ENCODE measurements at places on chromosomes 12 and 14.

DNA sequence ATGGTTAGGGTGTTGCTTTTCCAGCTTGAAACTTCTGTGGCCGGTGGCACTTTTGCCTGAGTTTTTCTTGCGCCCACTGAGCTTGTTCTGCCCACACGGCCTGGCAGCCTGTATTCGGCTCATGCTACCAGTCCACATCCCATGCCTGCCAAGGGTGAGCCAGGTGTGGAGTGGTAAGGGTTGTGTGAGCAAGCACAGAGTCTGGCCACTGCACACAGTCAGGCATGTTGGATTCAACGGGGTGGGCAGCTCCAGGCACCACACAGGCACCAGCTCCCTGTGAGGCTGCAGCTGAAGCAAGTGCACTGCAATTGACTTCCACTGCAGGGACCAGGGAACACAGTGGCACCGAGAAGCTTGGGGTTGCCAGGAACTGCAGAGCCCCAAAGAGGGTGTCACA, 18.8 kb upstream of the NTS start:
- no peak for DNase-seq

- no peak for DNase-seq
Observed at GRCh38 chr12:93127107-93127560, 198.0 kb upstream of the EEA1 start.

DNA sequence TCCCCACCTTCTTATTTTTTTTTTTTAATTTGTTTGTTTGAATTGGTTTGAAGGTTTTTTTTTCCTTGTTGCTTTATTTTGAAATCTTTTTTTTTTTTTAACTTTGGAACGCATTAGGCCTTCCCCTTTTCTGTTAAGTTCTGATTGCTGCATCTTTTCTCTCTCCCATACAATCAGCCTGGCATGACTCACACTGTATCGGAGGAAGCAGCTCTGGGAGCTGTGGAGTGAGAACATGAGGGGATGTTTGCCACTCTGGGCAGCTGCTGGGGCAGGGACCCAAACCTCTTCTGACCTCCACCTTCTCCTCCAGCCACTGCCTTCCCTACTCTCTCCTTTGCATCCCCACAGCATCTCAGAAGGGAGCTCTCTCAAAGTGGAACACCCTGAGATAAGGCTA, 160.3 kb upstream of the FKBP4 start:
- DNase-seq = no peak

GRCh38 chr12:70430400-70430799, 64.3 kb downstream of the KCNMB4 start:
- DNase-seq = no peak

DNA sequence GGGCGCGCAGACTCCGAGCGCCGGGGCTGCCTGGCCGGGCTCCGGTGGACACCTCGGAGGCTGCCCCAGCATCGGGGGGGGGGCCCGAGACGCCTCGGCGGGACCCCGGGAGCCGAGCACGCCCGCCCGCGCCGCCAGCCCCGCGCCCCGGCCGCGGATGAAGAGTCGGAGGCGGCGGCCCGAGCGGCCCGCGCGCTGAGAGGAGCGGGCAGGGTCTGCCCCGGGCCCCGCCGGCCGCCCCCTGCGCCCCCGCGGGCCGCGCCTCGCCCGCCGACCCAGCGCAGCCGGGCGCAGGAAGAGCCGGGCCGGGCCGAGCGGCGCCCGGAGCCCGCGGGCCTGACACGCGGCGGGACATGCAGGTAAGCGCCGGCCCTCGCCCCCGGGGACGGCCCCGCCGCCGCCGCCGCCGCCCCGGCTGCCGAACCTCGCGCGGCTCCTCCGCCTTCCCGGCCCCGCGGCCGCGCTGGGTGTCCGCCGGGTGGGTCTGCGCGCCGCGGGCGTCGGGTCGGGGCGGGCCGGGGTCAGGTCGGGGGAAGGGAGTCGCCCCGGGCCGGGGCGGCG, 63.7 kb downstream of the FBXL14 start:
- DNase-seq = no peak

GRCh38 chr12:58425481-58426392, 484.4 kb downstream of the ATP23 start:
- DNase-seq = no peak

DNA sequence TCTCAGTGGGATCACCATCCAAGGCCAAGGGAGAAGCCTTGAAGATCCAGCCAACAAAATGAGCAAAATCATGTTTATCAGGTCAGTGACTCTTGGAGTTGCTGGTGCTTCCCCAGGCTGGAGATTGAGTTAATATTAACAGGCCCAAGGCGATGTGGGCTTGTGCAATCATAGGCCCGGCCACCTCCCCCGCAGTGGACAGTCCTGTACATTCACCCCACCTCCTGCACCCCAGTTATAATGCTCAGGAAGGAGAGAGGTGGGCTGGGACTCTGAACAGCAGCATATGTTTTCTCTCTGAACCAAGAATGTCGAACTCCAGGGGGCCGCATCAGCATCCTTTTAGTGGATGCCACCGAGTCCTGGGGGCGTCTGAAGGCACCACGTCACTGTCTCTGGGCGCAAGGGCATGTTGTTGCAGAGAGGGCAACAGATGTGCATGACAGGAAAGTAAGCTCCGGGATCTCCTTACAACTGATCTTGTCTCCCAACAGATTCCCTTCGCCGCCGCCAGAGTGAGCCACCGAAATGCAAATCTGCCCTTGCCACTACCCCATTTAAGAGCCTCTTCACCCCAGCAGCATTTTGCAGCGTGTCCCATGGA, 32.2 kb upstream of the SERPINA6 start:
- DNase-seq = no peak

All from activated naive CD4-positive, alpha-beta T cell (primary cell).